ENCODE measurements at places on chromosomes 4 and X.

- DNase-seq: no peak
Measured at GRCh38 chrX:153645151-153645550, 1.9 kb upstream of the DUSP9 start.

GRCh38 chrX:24846550-24847150 lies 152.9 kb downstream of the POLA1 start:
- DNase-seq: no peak

DNA sequence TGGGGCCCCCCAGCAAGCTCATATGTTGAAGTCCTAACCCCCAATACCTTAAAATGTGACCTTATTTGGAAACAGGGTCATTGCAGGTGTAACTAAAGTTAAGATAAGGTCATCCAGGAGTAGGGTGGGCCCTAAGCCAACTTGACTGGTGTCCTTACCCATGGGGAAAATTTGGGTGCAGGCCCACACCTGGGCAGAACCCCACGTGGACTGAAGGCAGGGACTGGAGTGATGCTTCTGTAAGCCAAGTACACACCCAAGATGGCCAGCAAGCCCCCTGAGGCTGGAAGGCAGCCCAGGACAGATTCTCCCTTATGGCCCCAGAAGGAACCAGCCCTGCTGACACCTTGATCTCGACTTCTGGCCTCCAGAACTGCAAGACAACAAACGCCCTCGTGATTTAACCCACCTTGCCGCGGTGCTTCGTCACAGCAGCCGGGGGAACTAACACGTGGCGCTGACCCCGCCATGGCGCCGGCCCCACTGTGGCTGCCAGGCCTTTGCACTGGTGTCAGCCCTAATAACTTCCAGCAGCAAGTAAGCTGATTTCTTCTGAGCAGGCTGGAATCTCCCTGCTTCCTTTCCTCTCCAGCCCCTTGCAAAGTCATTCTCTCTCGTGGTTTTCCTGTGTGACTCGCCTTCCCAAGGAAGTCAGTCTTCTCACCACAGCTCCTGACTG lies 23.2 kb upstream of the MXD4 start:
- DNase-seq: no peak

GRCh38 chrX:70039758-70040157 lies 10.0 kb downstream of the AWAT2 start:
- no peak for DNase-seq

DNA sequence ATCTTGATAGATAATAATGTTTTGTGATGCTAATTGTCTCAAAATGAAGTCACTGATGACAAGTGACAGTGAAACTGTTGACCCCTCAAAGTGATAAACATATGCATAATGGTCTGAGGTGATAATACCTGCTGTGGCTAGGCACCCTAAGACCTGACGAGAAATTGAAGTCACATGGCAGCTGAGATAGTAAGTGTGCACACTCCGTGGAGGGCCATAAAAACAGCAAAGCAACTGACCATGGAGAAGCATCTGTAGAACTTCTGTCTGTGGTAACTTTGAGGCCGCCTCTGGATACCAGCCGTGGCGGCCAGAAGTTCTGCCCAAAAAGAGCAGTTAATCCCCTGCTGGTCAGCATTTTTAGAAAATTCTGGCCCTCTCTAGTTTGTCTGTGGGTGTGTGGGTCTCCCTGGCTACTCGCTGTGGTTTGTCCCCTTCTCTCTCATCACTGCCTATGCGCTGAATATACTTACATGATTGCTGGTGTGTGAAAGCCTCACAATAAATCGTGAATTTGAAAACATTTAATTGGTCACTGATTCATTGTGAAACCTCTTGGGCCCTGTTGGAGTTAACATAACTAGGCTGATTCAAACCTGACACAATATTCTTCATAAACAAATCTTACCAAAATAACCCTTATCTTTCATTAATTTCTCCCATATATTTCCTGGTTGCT lies 50.6 kb downstream of the CCDC149 start:
- DNase-seq: no peak

DNA sequence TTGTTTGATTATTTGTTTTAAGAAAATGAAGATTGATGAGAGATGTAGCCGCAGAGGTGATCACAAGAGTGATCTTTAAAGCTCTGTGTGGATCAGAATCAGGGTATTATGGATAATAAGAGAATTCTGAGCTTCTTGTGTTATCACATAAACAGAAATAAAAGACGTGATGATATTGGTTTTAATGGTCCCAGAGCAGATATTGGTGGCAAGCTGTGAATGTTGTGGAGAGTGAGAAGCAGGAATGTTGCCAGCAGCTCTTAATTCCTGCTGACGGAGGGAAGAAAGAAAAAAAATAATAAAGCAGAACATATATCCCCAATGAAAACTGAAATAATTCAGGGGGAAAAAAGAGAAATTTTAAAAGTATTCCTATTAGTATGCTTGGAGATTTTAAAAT lies 1015.9 kb downstream of the PCDH18 start:
- no peak for DNase-seq

DNA sequence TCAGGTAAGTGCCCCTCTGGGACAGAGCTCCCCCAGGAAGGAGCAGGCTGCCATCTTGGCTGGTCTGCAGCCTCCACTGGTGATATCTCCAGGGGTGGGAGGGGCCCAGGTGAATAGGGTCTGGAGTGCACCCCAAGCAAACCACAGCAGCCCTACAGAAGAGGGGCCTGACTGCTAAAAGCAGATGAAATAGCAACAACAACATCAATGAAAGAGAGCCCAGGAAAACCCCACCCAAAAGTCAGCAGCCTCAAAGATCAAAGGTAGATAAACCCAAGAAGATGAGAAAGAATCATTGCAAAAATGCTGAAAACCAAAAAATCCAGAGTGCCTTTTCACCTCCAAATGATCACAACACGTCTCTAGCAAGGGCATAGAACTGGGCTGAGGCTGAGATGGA lies 92.5 kb upstream of the PAGE3 start:
- DNase-seq: no peak

DNA sequence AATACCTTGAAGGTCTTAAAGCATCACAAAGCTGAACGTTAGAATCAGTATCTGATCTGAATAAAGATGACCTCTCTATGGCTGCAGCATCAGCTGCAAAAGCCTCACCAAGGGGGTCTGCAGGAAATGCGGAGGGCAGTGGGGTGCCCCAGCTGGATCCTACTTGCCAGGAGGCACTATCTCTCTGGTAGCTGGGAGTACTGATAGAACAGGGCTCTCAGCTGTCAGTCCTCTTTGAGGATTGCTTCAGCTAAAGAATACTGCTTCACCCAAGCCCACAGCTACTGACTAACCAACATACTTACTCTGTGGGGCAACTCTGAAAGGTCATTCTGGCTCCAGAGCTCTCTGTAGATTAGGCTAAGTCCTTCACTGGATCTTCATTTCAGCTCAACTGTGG lies 112.5 kb upstream of the ZFP42 start:
- DNase-seq: no peak

DNA sequence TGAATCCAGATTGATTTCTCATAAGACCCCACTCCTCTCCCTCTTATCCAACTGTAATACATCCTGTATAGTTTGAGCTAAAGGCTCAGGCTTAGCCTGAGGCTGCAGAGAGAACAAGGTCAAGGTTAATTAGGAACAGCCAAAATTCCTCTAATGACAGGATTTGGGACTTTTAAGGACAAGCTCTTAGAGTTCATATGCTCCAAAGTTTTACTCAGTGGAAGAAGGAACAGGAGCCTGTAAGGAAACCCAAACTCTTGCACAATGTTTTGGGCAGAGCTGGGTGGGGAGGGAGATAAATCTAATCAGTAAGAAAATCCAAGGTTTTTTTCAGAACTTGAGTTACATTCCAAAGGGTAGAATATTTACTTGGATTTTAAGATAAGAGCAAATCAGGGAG lies 238.8 kb downstream of the QDPR start:
- no peak for DNase-seq

- DNase-seq: no peak
Measured at GRCh38 chr4:100081491-100081890, 108.8 kb downstream of the DDIT4L start.

DNA sequence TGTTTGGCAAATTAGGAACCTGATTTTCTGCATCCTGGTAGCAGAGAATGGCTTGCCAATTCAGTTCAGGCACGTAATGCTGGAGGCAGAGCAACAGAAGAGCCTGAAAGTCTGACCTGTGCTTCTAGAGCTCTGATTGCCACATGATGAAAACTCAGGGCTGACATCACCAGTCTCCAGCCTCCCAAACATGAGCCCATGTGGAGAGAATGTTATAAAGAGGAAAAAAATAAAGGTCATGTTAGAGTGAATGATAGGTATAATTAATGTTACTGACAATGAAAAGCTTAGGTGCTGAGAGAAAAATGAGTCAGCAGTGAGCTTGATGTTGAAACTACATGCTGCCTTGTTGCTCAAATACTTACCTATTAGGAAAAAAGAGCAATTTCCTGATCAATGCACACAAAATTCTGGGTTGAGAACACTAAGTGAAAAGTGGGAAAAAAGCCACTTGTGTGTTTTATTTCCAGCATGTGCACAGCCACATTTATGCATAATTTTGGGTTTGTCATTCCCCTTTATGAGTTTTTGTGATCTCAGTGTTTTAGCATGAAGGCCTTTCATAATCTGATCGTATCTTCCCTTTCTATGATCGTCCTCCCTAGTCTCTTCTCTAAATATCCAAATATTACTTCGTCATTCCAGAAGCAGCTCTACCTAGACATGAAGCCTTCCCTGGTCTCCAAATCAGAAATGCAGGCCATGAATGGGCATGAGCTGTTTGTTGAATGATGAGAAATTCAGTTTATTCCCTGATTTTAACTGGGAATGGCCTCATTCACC lies 113.3 kb upstream of the CPEB2 start:
- DNase-seq: no peak

DNA sequence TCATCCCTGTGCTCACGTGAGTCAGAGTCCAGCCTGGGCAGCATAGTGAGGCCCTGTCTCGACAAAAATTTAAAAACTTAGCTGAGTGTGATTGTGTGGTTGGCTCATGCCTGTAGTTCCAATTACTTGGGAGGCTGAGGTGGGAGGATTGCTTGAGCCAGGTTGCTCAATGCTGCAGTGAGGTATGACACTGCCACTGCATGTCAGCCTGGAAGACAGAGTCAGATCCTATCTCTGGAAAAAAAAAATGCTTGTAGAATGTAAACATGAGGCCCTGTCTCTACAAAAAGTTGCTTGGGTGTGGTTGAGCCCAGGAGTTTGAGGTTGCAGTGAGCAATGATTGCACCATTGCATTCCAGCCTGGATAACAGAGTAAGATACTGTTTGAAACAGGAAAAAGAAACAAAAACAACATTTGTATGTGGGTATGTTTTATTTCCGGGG lies 11.3 kb upstream of the YTHDC1 start:
- DNase-seq: no peak

- no peak for DNase-seq
Measured at GRCh38 chr4:38078590-38079421, 118.6 kb downstream of the PTTG2 start.

- DNase-seq: no peak
Measured at GRCh38 chr4:110361921-110362320, 114.0 kb upstream of the ENPEP start.

DNA sequence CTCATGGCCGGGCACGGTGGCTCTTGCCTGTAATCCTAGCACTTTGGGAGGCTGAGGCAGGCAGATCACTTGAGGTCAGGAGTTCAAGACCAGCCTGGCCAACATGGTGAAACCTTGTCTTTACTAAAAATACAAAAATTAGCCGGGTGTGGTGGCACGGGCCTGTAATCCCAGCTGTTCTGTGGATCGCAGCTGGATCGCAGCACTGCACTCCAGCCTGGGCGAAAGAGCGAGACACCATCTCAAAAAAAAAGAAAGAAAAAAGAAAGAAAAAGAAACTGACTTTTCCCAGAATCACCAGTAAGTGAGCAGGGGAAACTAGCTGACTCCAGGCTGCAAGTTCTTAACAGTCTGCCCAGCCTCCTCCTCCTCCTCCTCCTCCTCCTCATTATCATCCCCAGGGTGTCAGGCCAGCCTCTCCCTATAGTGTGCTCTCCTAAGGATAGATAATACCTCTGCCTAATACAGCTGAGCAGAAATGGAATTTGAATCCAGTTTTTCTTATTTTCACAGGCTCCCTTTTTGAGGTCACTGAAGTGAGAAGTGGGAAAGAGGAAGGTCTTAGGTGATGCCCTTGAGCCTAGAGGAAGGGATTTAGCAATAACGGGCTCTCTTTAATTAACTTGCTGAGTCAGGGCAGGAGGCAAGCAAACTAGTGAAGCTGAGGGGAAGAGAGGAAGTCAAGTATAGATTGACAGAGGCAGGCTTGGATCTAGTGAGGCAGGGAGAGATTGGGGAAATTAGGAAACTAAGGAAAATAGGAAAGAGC lies 11.8 kb upstream of the ELF2 start:
- DNase-seq: no peak

GRCh38 chr4:147794314-147794680 lies 62.4 kb downstream of the ARHGAP10 start:
- no peak for DNase-seq

DNA sequence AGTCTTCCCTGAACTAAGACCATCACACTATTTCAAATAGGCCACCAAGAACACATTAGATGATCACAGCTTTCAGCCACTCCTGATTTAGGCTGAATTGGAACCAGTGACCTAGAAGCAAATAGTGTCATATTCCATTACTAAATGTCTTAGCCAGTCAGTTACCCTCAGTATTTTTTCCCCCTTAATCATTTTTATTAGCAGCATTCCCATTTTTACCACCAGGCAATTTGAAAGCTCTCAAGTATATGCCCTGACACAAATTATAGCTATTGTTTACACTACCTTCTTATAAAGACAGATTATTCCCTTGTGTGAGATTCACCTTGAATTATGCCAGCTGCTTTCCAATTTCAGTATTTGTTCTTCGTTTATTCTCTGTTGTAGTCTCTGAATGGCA lies 1146.9 kb downstream of the PDHA2 start:
- DNase-seq: no peak

DNA sequence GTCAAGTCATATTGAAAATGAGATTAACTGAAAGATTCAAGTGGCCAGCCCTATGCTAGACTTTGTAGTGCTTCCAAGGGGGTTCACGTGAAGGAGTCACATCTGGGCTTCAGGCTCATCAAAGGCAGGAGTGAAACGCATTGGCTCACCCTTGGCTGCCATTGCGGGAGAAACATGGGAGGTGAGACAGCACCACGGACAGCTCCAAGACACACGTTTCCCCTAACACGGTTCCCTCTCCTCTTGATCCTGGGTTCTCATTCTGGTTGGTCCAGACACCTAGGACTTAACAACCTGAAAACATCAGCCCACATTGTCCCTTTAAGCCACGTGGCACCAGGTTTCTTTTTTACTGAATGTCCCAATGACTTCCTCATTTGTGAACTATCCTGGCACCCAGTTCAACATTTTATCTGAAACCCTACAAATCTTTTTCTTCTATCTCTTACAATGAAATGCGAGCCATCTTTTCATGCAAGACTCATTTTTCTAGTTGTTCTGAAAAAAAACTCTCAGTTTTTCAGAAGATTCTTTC lies 279.0 kb upstream of the VCX3A start:
- no peak for DNase-seq

DNA sequence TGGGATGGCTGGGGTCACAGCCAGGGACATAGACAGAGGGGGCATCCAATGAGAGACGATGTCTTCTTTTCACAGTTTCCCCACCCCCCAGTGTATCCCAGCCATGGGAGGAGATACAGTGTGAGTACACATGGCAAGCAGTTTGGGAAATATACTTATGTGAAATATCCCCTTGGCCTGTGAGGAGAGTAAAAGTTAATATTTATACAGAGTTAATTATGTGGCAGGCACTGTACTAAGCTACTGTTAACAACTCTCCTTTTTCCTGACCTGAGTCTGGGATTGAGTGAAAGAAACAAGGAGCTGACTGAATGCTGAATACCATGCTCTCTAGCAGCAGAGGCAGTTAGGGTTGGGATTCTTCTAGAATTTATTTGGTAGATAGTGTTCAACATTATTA lies 35.3 kb downstream of the HCCS start:
- DNase-seq: no peak
